ENCODE measurements at places on chromosomes 3 and 15.

GRCh38 chr15:64459066-64459781, 1.2 kb upstream of the ZNF609 start:
- no peak for DNase-seq

DNA sequence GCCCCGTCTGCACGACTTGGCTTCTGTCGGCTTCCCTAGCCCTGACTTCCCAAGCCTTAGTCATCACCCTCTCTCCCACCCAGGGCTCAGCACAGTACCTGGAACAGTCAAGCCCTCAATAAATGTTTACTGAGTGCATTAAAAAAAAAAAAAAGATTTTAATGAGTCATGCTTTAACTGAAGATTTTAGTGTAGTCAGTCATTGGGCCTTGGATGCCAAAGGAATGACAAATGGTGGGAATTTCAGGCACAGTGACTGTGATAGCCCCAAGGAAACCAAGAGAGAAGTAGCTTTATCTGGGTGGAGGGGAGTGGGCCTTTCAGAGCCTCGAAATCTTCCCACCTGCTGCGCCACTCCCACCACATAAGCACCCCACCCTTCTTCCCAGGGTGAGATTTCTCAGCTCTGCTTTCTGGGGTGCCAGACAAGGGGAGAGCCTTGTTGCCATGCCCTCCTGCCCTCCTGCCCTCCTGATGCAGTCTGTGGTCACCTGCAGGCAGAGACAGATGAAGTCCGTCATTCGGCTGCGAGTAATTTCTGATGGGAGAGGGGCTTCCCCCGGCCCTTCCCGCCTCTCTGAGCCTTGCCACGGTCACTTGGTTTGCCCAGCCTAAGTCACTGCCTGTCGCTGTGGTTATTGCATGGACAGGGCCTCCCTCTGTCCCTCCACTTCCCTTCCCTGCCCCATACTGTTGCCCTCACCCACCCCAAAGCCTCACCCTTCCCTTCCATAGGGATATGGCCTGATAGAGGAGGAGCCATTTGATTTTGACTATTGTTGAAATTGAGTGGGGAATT, 41.8 kb downstream of the SMAD3 start:
- DNase-seq = no peak

- no peak for DNase-seq
Measured at GRCh38 chr3:37753428-37753827, 108.3 kb upstream of the CTDSPL start.

GRCh38 chr3:149783576-149783975, 8.8 kb downstream of the ANKUB1 start:
- no peak for DNase-seq

GRCh38 chr15:25892126-25892525, 29.0 kb upstream of the ATP10A start:
- DNase-seq = no peak

DNA sequence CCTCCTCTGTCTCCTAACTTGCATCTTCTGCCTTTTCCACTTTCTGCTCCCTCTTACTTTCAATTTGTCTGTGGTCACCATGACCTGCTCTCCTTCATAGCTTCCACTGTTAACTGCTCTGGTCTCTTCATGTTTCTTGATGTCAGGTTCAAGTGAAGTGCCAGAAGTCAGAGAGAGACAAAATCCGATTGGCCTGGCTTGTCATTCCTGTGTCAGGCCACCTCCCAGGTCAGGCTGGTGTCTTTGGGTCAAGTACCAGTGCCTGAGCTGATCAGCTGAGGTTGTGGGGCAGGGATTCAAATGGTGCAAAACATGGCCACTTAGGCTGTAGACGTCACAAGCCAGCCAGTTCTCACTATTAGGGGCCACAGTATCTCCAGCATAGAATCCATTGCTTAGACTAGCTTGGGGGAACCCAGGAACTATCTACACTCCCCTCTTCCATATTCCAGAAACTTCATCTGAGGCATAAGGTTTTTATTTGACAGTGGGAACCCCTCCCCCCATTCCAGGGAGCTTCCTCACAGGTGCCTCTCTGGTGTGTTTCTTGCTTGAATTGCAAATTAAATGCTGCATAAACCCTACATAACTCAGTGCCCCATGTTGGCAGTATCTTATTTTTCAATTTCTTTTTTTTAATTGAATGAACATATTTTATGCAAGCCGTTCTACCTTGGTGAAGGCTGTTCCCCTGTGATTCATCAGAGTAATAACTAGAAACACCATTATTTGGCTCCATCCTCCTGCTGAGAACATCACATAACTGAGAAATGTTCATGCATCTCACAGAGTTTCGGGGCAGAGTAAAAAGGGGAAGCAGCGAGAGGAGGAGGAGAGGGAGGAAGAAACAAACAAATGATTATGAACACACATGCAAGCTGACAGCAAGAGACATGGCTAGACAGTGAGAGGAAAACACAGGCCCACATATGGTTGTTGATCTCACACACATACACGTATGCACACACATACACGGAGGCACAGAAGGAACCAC, 175.8 kb downstream of the TLE3 start:
- no peak for DNase-seq

- DNase-seq = no peak
Measured at GRCh38 chr3:182861348-182861747, 68.0 kb downstream of the ATP11B start.

- DNase-seq = no peak
Measured at GRCh38 chr3:112539825-112540650, 21.7 kb downstream of the ATG3 start.

GRCh38 chr15:58545307-58546065, 113.7 kb downstream of the LIPC start:
- no peak for DNase-seq

DNA sequence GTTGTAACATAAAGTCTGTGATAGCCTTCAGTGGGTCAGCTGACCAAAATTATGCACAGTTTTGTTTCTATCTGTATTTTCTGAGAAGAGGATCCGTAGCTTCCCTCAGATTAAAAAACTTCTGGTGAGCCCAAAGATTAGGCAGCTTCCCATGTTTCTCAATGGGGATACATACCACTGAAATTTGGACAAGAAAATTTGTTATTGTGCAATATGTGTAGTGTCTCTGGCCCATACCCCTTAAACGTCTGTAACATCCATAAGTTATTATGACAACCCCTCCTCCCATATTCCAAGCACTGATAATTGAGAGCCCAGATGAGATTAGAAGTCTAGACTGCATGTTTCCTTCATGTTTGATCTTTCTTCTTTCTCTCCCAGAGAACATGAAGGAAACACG, 1.9 kb upstream of the MITF start:
- DNase-seq = no peak

DNA sequence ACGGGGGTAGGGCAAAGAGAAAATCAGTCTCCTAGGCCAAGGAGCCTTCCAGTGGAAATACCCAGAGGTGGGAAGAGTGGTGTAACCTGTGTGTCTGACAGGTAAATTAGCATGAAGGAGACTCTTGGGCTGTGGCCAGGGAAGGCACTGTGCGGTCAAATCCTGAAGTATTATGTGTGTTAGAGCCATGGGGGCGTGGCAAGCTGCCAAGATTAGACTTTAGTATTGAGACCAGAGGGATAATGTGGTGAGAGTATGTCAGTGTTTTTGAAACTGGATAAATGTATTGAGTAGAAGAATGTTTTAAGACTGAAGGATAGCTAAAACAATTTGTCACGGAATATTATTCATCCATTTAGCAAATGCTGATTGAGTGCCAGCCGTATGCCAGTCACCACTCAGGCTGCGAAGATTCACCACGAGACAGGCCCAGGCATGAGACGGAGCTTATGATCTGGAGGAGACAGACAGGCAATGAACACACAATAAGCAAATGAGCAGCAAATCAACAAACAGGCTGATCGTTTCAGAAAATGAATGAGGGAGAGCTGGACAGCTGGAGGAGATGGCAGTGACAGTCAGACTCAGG, 445.9 kb downstream of the MCTP2 start:
- no peak for DNase-seq

- DNase-seq = no peak
Measured at GRCh38 chr3:126612479-126613205, 42.3 kb downstream of the TXNRD3 start.

DNA sequence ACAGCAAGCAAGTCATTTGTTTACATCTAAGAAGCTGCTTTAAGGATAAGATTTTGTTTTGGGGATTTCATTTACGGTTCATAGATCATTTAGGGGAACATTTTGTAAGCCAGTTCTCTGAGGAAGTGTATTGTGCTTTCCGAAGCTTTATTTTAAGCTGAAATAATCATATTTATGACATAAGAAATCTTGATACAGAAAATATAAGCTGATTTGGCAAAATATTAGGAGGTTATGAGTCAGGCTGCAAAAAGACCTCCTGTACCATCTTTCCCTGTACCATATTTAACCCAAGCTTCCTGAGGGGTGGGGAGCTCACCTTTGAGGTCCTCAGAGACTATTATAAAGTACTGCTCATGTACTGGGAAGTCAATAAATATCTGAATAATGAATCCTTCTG, 8.1 kb upstream of the EIF4E3 start:
- no peak for DNase-seq

GRCh38 chr3:31614162-31614921, 81.6 kb downstream of the STT3B start:
- no peak for DNase-seq

DNA sequence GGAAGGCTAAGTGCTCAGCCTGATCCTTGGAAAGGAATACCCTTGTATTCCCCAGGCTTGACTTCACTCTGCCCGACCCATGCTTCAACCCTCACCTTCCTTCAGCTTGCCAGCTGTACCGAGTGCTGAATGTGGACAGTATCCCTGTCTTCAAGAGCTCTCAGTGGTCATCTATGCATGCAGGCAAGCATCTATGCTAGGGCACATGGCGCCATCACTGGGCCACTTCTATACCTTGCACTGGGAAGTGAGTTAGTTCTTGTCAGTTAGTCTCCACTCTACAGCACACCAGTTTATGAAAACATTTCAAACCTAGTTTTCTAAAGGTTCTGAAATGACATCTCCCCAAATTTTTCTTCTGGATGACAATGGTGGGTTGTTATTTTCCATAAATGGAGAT, 82.0 kb upstream of the MYRIP start:
- no peak for DNase-seq

- no peak for DNase-seq
Measured at GRCh38 chr15:101692801-101693598, 31.3 kb downstream of the TARS3 start.

DNA sequence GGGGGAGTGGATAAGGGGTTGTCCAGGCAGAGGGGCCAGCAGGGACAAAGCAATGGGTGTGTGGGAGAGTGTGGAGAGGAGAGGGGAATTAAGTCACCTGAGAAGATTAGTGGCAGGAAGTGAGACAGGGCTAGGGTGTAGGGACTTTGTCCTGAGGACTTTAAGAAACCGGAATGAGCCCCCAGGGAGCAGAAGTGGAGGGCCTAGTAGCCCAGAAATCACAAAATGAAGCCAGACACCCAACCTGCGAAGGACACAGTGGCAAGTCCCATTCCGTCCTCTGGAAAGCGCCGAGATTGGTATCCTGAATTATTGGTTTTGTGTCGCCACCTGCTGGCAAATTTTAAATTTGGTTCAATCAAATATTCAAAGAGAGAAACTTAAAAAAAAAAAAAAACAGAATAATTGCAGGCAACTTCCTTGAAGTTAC, 78.0 kb upstream of the SLC25A36 start:
- no peak for DNase-seq

GRCh38 chr3:6172871-6173642, 687.9 kb upstream of the GRM7 start:
- DNase-seq = no peak

DNA sequence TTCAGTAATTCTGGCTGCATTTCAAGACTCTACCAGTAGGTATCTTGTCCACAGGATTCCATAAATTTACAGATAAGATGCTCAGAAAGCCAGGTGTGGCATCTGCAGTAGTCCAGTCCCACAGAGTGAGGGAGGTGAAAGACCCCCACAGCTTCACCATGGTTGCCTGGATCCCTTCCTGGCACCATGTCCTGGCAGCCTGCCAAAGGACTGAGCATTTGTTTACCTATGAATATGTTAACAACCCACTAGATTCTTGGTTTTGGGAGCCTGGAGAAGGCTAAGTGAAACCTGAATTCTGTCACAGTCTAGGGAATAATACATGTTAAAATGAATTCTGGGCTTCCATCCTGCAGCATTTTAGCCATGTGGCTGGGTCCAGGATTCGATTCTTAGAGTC, 14.9 kb downstream of the CHST2 start:
- no peak for DNase-seq

- no peak for DNase-seq
Measured at GRCh38 chr15:96882121-96882772, 551.7 kb downstream of the NR2F2 start.

DNA sequence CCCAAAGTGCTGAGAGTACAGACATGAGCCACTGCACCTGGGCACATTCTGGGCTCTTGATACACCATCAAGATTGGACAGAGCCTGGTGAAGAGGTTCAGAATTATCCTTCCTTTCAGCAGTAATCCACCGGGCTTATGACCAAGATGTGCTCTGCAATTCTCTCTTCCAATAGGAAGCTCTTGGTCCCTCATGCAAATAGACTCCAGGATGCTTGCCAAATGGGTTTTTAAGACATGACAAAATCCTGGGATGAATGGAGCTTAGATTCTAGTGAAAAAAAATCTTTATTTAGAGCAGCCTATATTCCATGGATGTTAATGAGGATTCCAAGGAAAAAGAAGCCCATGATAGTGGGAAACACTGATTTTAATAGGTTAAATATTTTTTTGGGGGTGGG, 119.1 kb downstream of the SV2B start:
- DNase-seq = no peak

- DNase-seq = no peak
Measured at GRCh38 chr3:45558431-45558830, 36.1 kb upstream of the LIMD1 start.

DNA sequence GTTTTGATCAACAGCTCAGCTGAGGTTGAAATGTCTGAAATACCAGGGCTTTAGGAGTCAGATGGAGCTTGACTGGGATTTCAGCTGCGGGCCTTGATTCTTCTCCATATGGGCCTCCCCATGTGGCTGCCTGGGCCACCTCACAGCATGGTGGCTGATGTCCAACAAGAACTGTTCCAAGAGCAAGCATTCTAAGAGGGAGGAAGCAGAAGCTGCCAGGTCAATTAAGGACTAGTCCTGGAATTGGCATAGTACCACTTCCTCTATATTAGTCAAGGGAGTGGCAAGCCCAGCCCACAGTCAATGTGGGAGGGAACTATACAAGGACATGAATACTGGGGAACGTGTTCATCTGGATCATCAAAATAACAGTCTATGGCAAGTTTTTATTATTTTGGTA, 181.7 kb upstream of the ANKRD28 start:
- DNase-seq = no peak

All from NCI-H1436 treated with DMSO at 0.1 percent for 48 hours (cell line).